PC-9 (cell line): ENCODE measurements at places on chromosomes 13 and 19. TPM values are rescaled to one million over a fixed set of nuclear protein-coding genes. Genes with fewer than 3 reads are reported as not detected.

OR7C1 gene
- not detected in 2 replicates for total RNA-seq

DNA sequence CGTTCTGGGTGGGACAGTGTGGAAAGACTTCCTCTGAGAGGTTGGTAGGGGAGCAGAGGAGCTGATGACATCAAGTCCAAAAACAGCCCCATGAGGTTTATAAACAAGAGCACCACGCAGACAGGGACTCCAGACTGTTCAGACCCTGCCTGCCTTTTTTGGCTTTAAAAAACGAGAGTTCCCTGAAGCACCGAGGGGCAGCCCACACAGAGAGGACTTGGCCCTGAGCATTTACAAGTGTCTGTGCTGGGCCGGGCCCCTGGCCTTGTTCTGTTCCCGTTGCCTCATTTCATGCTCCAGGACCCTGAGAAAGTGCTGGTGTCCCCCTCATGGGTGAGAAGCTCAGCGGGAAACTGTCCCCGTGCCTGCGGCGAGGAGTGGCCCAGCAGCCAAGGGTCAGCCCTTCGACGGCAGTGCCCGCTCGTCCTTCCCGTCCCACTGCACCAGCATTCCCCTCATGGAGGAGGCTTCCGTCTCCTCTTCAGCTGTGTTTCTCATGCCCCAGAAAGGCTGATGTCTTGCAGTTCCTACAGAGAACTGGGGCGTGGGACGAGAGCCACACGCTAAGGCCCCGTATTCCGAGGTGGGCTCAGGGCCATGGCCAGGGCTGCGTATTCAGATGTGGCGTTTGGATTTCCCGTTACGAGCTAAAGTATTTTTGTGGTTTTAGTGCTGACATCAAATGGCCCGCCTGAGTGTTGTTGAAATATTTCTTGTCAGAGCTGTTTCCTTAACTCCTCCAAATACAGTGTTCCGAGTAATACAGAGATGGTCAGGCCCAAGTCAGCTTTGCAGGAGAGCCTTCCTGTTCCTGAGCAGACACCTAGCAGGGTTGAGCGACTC lies 93.5 kb downstream of the ATP11A start:
- DNase-seq = no peak
- H3K4me3 ChIP-seq = no peak overlapping the region
- no peak overlapping the region for H3K27ac ChIP-seq
- no peaks in the 10 kb centered on the region for H3K27me3 ChIP-seq

GRCh38 chr13:43263047-43263446 lies 239.7 kb downstream of the DNAJC15 start:
- H3K4me1 ChIP-seq = peaks cover 42% of the 10 kb centered on the region
- no peak overlapping the region for H3K27ac ChIP-seq

- H3K4me3 ChIP-seq = no peak overlapping the region
- no peaks in the 10 kb centered on the region for H3K27me3 ChIP-seq
- no peak for DNase-seq
- H3K4me1 ChIP-seq = no peaks in the 10 kb centered on the region
Observed at GRCh38 chr13:61852116-61852619, 436.5 kb upstream of the PCDH20 start.

DNA sequence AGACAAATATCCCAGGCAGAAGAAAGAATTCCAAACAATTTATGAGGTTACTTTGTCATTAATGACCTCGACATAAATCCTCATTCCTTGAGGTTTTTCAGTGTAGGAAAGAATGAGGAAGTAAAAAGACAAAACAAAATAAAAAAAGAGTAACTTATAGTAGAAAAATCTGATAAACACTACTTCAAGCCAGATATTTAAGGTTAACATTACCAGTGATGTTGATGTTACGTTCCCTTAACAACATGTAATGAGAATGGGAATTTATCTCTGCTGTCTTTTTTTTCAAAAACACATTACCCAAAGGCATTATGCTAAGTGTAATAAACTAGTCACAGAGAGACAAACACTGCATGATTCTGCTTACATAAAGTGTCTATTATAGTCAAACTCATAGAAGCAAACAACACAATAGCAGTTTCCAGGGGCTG lies 935.1 kb downstream of the SLITRK1 start:
- H3K36me3 ChIP-seq = no peaks in the 10 kb centered on the region
- no peaks in the 10 kb centered on the region for H3K4me1 ChIP-seq
- no peak overlapping the region for H3K4me3 ChIP-seq

DNA sequence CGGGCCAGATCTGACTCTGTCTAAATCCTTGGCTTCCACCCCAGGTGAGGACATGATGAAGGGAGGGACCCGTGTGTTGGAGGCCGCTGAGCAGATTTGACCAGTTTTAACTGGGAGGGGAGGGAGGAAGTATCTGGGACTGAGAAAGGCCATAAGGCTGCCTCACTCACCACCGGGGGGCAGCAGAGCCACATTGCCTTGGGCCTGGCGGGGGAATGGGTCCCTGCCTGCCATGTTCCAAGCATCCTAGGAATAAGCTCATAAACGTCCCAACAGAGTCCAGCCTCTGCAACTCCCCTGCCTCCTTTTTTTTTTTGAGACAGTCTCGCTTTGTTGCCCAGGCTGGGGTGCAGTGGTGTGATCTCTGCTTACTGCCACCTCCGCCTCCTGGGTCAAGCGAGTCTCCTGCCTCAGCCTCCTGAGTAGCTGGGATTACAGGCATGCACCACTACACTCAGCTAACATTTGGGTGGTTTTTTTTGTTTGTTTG lies 15.5 kb downstream of the MAST3 start:
- no peak overlapping the region for H3K27ac ChIP-seq
- DNase-seq = peak; percentile 63
- H3K4me1 ChIP-seq = peaks cover 17% of the 10 kb centered on the region
- no peaks in the 10 kb centered on the region for H3K36me3 ChIP-seq
- no peak overlapping the region for H3K4me3 ChIP-seq

GRCh38 chr13:43303033-43303729 lies 279.8 kb downstream of the DNAJC15 start:
- H3K36me3 ChIP-seq = no peaks in the 10 kb centered on the region
- no peaks in the 10 kb centered on the region for H3K27me3 ChIP-seq
- no peak overlapping the region for H3K27ac ChIP-seq
- peak; percentile 39 for DNase-seq
- no peaks in the 10 kb centered on the region for H3K4me1 ChIP-seq

DNA sequence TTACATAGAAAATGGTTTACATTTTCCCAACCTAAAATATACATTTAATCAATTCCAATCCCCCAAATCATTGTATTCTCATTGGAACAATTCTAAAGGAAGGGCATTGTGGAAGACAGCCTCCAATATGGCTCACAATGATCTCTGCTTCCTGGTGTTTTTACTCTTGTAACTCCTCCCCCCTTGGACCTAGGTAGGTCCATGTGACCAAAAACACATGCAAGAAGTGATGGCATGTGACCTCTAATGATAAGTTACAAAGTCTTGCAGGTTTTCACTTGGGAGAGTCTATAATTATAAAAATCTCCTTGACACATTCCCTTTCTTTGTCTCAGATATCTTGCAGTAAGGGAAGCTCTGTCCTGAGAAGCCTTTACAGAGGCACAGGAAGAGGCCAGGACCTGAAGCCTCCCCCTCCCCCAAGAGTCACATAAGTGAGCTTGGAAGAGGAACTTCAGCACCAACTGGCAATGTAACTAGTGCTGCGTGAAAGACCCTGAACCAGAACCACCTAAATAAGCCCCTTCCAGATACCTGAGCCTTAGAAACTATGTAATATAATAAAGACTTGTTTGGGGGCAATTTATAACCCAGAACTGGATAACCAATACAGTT lies 816.2 kb upstream of the ATXN8OS start:
- no peaks in the 10 kb centered on the region for H3K27me3 ChIP-seq
- no peaks in the 10 kb centered on the region; the same call in 1 of the 2 replicates for H3K4me1 ChIP-seq
- H3K27ac ChIP-seq = no peak overlapping the region
- no peaks in the 10 kb centered on the region for H3K36me3 ChIP-seq

DNA sequence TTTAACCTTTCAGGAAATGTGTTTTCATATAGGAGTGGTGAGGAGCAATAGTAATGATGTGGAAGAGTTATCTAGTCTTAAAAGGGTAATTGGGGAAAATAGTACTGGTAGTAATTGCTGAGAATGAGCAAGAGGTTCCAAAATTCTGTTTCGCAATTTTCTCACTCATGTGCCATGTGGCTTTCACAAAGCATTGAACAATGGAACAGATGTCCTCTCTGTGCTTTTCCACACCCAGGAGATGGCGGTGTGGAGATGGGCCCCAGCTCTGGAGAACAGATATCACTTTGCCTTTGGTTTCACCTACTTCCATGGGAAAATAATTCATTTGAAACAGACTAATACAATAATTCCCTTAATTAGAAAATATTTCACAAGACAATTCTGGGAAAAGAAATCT lies 170.0 kb upstream of the SLC10A2 start:
- no peak for DNase-seq
- H3K4me1 ChIP-seq = no peaks in the 10 kb centered on the region
- H3K36me3 ChIP-seq = no peaks in the 10 kb centered on the region
- no peak overlapping the region for H3K27ac ChIP-seq

- no peak overlapping the region for H3K4me3 ChIP-seq
- no peaks in the 10 kb centered on the region for H3K36me3 ChIP-seq
Observed at GRCh38 chr13:93794197-93794885, 567.7 kb downstream of the GPC6 start.
